Iris pigment epithelial cell (primary cell): ENCODE measurements at places on chromosomes 13 and 19.
A peak's percentile ranks its signal among the peaks of the same experiment; 100 is the strongest.

- no peak for DNase-seq
These were observed 137.6 kb upstream of the PEG3 start for GRCh38 chr19:56978023-56978565.

DNA sequence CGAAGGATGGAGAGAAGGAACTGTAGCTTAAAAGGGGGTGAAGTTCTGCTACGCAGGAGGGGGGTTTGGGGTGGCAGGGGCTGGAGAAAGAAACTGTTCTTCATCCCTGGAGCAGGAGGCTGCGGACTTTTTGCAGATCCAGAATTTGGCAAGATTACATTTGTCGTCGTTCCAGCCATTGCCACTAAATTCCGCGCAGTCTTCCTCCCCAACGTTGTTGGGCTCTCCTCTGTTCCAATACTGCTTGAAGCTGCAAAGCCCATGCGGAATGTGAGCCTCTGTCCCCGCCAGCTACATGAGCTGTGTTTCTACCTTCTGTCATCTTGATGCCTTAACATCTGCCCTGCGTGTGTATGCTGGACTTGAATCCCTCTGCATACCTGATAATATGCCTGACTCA is 4.3 kb downstream of the CD209 start:
- no peak for DNase-seq

DNA sequence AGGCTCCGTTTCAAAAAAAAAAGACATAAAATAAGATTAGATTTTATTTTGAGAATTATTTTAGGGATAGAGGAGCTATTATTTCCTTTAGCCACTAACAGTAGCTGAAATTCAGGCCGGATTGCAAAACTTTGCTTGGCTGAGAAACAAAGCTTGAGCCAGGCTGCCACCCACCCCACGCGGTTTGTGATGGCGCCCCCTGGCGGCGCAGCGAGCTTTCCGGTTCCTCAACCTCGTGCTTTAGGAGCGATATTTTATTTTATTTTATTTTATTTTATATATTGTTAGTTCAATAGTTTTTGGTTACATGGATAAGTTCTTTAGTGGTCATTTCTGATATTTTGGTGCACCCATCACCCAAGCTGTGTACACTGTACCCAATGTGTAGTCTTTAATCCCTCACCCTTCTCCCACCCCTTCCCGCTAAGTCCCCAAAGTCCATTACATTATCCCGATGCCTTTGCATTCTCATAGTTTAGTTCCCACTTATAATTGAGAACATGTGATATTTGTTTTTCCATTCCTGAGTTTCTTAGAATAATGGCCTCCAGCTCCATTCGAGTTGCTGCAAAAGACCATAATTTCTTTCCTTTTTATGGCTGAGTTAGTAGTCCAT is 19.8 kb upstream of the CEACAM4 start:
- DNase-seq: peak; percentile 27

- DNase-seq: no peak
These were observed 71.9 kb downstream of the FLT1 start for GRCh38 chr13:28423010-28423409.

- DNase-seq: no peak
These were observed 169.8 kb upstream of the SPRY2 start for GRCh38 chr13:80510686-80511085.

DNA sequence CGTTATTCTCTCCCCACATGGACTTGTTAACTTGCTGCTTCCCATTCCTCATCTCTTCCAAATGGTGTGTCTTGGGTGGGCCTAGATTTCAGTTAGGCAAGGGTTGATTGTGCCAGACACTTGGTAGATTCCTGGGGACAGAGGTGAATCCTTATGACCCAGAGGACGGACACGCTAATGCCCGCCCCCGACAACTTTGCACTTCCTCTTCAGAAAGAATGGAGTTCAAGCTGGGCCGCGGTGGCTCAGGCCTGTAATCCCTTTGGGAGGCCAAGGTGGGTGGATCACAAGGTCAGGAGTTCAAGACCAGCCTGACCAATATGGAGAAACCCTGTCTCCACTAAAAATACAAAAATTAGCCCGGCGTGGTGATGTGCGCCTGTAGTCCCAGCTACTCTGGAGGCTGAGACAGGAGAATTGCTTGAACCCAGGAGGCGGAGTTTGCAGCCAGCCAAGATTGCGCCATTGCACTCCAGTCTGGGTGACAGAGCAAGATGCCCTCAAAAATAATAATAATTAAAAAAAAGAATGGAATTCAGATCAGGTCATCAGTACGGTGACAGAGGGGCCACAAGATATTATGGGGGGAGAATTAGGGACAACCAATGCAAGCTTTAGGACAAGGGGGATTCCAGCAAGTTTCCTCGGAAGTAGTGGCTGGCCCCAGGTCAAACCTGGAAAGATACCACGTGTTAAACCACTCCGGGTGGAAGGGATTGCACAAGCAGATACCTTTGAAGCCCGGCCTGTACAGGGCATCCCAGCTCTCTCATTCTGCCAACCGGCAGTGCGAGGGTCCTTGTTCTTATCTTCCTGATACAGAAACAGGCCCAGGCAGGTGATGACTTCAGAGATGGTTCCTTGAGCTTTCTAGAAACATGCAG is 2.7 kb downstream of the MYO9B start:
- peak; percentile 42 for DNase-seq

DNA sequence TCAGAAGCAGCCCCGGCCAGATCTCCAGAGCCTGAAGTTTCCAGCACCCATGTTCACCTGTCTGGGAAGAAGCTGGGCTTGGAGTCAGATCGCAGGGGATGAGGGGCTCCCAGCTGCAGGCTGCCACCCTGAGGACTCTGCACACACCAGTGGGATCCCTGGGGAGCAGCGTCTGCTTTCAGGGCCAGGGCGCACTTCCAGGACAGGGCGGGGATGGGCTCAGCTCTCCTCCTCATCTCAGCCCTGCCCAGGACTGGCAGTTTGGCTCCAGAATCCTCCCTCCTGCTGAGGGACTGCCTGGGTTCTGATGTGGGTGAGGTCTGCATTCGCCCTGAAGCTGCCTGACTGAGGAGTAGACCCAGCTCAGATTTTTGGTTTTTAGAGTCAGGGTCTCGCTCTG is 3.5 kb downstream of the SLC7A9 start:
- no peak for DNase-seq

- peak; percentile 94 for DNase-seq
These were observed 1.0 kb downstream of the GPR108 start for GRCh38 chr19:6736169-6736916.

DNA sequence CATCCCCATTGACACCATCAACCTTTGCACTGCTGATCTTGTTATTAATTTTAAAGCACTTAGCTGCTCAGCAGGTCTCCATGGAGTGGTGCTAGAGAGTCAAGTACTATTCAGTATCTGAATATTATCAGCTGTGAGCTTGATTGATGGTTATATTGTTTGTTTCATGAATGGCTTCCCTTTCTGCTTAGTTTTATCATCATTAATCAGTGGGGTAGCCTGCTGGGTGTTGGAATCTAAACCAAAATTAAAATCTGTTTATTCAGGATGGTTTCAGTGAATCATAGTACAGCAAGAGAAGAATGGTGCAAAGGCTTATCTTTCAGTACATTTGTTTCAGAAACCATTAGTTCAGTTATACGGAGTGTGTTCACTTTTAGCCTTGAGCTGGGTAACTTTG is 42.5 kb upstream of the SCEL start:
- peak; percentile 57 for DNase-seq

DNA sequence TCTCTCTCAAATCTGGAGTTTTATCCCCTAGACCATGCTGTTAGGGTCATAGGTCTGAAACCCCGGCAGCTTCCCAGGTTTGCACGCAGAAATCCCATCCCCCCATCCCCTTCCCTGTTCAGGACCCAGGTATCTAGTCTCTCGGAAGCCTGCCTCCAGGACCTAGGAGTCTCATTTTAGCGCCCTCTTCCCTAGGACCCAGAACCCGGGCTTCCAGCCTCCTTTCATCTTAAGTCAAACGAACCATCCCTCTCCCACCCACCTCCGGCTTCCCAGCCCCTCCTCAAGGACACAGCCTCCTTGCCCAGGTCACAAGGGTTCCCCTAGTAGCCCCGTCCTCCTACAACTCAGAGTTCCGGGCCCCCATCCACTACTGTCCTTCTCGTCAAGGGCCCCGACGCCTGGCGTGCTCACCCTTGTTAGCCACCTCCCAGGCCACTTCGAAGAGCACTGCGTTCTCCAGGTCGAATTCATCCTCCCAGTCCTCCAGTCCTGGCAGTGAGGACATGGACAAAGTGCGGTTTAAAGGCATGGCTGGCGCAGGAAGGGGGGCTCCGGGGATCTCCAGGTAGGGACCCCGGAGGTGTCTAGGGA is 431 bp downstream of the GYS1 start:
- no peak for DNase-seq

GRCh38 chr19:29328586-29328985 is 115.6 kb upstream of the UQCRFS1 start:
- no peak for DNase-seq

GRCh38 chr19:14318873-14319272 is 62.4 kb upstream of the ADGRE5 start:
- DNase-seq: no peak

DNA sequence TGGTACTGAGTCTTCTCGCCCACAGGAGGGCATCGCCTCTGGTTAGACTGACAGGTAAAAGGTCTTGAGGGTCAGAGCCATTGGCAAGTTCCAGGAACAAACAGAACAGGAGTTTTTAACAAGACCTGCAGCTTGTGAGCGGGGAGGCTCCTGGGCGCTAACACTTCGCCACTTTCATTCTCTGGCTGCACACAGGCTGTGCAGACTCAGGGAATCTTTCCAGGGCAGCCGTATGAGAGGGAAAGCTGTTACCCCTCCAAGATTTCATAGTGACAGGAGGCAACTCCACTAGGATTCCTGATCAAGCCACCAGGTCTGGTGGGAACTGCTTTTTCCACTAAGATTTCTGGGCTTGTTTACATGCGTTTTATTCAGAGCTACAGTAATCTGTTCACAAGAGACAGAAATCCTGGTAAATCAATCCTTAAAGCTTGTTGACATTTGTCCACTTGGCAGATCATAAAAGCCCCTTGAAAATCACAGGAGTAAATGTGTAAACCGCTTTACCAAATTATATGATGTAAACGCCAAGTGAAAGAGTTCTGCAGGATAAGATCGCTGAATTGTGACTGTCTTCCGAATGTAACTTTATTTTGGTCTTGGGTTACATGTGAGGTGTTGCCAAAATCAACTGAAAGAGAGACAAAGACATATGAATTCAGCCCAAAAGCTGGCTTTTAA is 190.6 kb downstream of the MZT1 start:
- DNase-seq: no peak

DNA sequence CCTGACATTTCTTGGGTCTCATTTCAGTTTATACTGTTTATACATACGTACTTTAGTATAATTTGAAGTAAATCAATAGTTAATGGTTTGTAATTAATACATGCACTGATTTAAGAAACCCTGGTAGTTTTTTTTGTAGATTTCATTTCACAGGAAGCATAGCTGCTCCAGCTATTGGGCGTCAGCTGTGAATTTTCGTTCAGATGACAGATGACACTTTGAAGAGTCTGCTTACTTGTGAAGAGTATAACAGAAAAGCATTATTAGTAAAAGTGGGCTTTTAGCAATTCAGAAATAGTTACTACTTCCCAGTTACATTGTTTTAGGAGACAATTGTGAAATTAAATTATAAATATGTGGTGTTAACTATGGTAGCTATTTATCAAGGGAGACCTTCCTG is 44.4 kb downstream of the METTL21C start:
- no peak for DNase-seq

GRCh38 chr13:32314271-32315237 is 609 bp downstream of the ZAR1L start:
- DNase-seq: peak; percentile 74

- no peak for DNase-seq
These were observed 2.4 kb downstream of the CACNG8 start for GRCh38 chr19:53965091-53965490.

DNA sequence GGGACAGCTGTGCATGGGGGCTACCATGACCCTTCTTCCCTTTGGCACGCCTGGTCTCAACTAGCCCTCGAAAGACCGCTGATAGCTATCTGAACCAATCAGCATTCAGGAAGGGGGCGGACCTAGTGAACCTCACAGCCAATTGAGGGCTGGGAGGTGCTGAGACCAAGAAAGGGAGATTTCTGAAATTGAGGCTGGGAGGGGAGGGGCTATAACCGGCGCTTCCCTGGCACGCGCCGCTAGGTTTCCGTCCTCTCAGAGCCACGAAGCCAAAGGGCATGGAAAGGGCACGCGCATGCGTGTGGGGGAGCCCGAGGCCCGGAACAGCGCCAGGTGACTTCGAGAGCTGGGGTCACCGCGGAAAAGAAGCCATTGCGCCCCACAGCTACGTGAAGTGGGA is 4.2 kb upstream of the PAFAH1B3 start:
- no peak for DNase-seq

DNA sequence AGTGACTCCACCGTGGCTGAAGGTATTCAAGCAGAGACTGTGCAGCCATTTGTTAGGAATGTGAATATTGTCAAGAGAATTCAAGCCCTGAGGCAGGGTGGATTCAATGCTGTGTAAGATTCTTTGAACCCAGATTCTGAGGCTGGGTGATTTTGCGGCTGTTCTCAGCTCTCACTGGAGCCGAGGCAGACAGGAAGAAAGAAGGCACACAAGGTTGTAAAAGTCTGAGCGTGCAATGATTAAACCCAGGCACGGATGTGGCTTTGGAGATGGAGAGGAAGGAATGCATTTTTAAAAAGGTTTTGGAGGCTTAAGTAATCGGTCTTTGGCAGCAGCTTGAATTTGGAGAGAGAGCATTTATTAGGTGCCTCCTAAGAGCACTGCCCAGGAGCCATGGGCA is 187.9 kb downstream of the KATNAL1 start:
- peak; percentile 63 for DNase-seq
